ENCODE measurements at places on chromosomes 1 and 21. TPM values are rescaled to one million over a fixed set of nuclear protein-coding genes. Genes with fewer than 3 reads are reported as not detected.

Gene CA6
- not detected for polyA plus RNA-seq

Gene CA14
- not detected for polyA plus RNA-seq

Gene EPHA10
- 0.05 TPM for polyA plus RNA-seq

Gene MNDA
- 9.1 TPM for polyA plus RNA-seq

Gene RGS13
- polyA plus RNA-seq, result 2.9 TPM

Gene CD244
- 0.75 TPM for polyA plus RNA-seq

Gene DEPDC1
- polyA plus RNA-seq, result 0.10 TPM

Gene TNFRSF4
- polyA plus RNA-seq, result not detected

Gene SLAMF7
- not detected for polyA plus RNA-seq

Gene RPL11
- 3,782 TPM for polyA plus RNA-seq

Gene TPTE
- polyA plus RNA-seq, result 0.08 TPM
